ENCODE measurements at places on chromosomes 3 and 15. TPM values are rescaled to one million over a fixed set of nuclear protein-coding genes. Genes with fewer than 3 reads are reported as not detected.

The CSK gene
- total RNA-seq, result 96.9 TPM

The CRYGS gene
- 1.2 TPM for total RNA-seq

The ERICH6 gene
- total RNA-seq, result not detected

The ARRDC4 gene
- total RNA-seq, result 5.1 TPM

The OCA2 gene
- 2.5 TPM for total RNA-seq

The SLC9C1 gene
- total RNA-seq, result 0.21 TPM

The PCYT1A gene
- 60.1 TPM for total RNA-seq

The SETD5 gene
- total RNA-seq, result 57.8 TPM

The GALK2 gene
- total RNA-seq, result 37.7 TPM

The A4GNT gene
- total RNA-seq, result not detected

The SPINK8 gene
- total RNA-seq, result not detected

The THAP10 gene
- total RNA-seq, result 3.3 TPM

The C3orf20 gene
- total RNA-seq, result not detected

The TMEM212 gene
- not detected for total RNA-seq

The DPPA4 gene
- not detected for total RNA-seq

The LRRC31 gene
- not detected for total RNA-seq

The GPR27 gene
- total RNA-seq, result 1.6 TPM

The PLA2G4E gene
- total RNA-seq, result 0.14 TPM

The CLDN16 gene
- total RNA-seq, result 1.0 TPM

The SLC22A13 gene
- total RNA-seq, result 0.43 TPM

The TRPC1 gene
- total RNA-seq, result 7.8 TPM

The ZBTB11 gene
- 43.2 TPM for total RNA-seq

The ZPLD1 gene
- total RNA-seq, result 0.07 TPM

The ANKRD28 gene
- total RNA-seq, result 53.0 TPM

The AADAC gene
- not detected for total RNA-seq

The EXOG gene
- total RNA-seq, result 18.9 TPM

The UROC1 gene
- total RNA-seq, result not detected

The ATP13A5 gene
- not detected for total RNA-seq

The CCDC39 gene
- under 0.01 TPM for total RNA-seq

The SENP5 gene
- 56.4 TPM for total RNA-seq

The DZIP1L gene
- total RNA-seq, result 0.34 TPM

The GPR62 gene
- under 0.01 TPM for total RNA-seq

The CTXND1 gene
- total RNA-seq, result not detected

The DOCK3 gene
- under 0.01 TPM for total RNA-seq

The EXD1 gene
- total RNA-seq, result 0.21 TPM

All from nasal cavity respiratory epithelium epithelial cell of viscerocranial mucosa (primary cell).